Tongue (tissue), 3 donors: ENCODE measurements at places on chromosomes 16 and 17.

DNA sequence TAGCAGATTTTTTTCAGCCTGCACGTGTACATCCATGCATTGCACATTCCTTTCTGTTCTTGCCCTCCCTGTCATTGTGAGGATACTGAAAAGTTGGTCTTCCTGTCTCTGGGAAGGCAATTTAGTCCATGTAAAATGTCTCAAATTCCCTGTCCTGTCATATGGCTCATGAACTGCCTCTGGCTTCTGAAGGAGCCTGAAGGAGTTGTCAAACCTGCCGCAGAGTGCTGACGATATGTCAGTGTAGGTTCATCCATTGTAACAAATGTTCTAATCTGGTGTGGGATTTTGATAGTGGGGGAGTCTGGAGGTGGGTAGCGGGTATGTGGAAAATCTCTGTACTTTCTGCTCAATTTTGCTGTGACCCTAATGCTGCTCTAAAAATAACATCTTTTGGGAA, 59.6 kb downstream of the YPEL2 start:
- no peak for DNase-seq

GRCh38 chr16:64996641-64997040, 125.2 kb downstream of the CDH11 start:
- no peak for DNase-seq

DNA sequence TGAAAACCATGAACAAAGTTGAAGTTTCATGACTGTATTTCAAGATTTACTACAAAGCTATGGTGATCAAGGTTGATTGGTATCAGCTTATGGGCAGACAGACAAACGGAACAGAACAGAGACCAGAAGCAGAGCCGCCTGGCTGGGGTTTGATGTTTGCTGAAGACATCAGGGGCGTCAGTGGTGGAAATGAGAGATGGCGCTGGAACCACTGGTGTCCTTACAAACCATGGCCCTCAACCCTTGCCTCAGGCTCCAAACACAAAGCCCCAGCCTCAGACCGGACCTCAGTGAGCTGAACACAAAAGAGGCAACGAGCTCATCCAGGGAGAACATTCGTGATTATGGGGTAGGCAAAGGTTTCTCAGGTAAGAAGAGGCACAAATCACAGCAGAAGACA, 113.0 kb upstream of the METRNL start:
- no peak for DNase-seq

DNA sequence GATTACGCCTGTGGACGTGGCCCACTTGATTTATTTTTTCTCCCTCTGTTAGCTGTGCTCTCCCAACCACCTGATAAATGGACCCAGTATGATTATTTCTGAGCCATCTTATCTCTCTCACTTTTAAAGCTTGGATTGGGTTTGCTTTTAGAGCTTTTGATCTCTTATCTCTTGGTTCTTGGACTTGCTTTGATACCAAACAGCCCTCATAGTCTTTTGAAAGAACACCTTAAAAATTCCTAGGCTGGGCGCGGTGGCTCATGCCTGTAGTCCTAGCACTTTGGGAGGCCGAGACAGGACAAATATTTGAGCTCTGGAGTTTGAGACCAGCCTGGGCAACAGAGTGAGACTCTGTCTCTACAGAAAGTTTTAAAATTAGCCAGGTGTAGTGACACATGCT, 25.8 kb downstream of the SMTNL2 start:
- no peak for DNase-seq

DNA sequence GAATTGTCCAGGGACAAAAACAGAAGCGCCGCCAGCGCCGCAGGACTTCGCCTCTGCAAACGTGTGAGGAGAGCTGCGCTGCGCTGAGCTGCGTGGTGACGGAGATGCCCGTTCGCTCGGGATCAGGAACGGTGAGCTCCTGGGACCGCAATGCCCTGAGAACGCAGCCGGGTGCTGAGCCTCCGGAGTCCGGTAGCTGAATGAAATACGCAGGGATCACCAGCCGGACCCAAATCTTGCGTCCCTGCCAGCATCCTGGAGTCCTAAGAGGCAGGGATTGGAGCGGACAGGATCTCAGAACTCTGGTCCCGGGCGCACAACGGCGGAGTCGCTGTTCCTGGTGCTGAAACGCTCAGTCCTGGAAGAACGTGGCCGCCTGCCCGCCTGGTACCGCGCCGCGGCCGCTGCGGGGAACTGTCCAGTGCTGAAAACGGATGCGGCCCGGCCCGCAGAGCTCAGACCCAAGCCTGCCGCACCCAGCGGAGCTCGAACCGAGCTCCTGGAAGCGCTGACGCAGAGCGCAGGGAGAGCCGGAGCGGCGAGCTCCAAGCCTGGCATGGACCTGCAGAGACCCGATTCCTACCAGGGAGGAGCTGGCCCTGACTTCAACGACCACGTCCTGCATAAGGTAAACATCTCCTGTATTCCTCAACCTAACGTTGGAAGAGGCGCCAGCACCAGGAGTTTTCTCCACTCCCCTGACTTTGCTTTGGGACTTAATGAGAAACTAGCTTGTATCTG, 41.5 kb downstream of the CD300LF start:
- peak; percentile 93 for DNase-seq

- DNase-seq = no peak
Observed at GRCh38 chr16:53726625-53727024, 22.7 kb downstream of the FTO start.

GRCh38 chr16:88353232-88353631, 29.5 kb upstream of the ZNF469 start:
- no peak for DNase-seq

- DNase-seq = no peak
Observed at GRCh38 chr17:7001318-7001961, 5.6 kb downstream of the ALOX12 start.

- no peak for DNase-seq
Observed at GRCh38 chr17:43134774-43135453, 9.8 kb upstream of the BRCA1 start.

- DNase-seq = no peak
Observed at GRCh38 chr16:79994418-79994817, 393.9 kb upstream of the MAF start.

- no peak for DNase-seq
Observed at GRCh38 chr16:87138316-87138715, 178.9 kb downstream of the C16orf95 start.
